HepG2 (cell line): ENCODE measurements at places on chromosomes 2 and 18. TPM values are rescaled to one million over a fixed set of nuclear protein-coding genes. Genes with fewer than 3 reads are reported as not detected.
A peak's percentile ranks its signal among the peaks of the same experiment; 100 is the strongest.

GRCh38 chr18:67665266-67665665 lies 148.7 kb upstream of the DSEL start:
- no peak for DNase-seq

DNA sequence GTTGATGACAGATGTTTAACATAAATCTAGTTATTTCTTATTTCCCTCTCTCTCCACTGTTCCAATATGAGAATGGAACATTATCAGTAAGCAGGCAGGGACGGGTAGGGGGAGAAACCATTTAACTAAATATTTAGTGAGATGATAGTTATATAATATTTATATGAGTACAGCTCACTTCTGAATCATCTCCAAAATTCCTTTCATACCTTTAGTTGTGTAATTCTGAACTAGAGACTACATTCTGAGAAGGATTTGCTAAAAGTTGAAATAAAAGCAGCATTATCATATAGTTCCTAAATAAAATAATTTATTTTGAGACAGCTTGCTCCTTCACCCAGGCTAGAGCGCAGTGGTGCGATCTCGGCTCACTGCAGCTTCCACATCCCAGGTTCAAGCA lies 41.4 kb downstream of the B4GALT6 start:
- no peak for DNase-seq

GRCh38 chr2:767440-767839 lies 90.2 kb upstream of the TMEM18 start:
- no peak for DNase-seq

- DNase-seq: peak; percentile 70
These were observed 79.4 kb upstream of the ASB18 start for GRCh38 chr2:236343400-236344161.

The RUFY4 gene
- polyA plus RNA-seq: not detected in 2 replicates

The C2orf81 gene
- polyA plus RNA-seq: 0.05 and 0.17 TPM in 2 replicates
